ENCODE measurements at places on chromosomes 1 and 21.
A peak's percentile ranks its signal among the peaks of the same experiment; 100 is the strongest.

GRCh38 chr1:13590486-13590885 lies 6.9 kb downstream of the PDPN start:
- ATAC-seq: no peak

- ATAC-seq: no peak
These were observed 9.2 kb downstream of the FCRL3 start for GRCh38 chr1:157691285-157691920.

DNA sequence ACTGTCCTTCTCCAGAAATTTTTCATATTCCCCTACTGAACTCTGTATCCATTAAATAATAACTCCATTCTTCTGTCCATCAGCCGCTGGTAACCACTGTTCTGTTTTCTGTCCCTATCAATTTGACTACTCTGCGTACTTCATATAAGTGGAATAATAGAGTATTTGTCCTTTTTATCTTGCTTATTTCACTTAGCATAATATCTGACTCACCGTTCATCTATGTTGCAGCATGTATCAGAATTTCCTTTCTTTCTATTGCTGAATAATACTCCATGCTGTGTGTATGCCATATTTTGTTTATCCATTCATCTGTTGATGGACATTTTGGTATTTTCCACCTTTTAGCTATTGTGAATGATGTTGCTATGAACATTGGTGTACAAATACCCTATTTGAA lies 71.9 kb downstream of the CEP350 start:
- no peak for ATAC-seq

- no peak for ATAC-seq
These were observed 217.2 kb downstream of the RPS6KC1 start for GRCh38 chr1:213268221-213268620.

DNA sequence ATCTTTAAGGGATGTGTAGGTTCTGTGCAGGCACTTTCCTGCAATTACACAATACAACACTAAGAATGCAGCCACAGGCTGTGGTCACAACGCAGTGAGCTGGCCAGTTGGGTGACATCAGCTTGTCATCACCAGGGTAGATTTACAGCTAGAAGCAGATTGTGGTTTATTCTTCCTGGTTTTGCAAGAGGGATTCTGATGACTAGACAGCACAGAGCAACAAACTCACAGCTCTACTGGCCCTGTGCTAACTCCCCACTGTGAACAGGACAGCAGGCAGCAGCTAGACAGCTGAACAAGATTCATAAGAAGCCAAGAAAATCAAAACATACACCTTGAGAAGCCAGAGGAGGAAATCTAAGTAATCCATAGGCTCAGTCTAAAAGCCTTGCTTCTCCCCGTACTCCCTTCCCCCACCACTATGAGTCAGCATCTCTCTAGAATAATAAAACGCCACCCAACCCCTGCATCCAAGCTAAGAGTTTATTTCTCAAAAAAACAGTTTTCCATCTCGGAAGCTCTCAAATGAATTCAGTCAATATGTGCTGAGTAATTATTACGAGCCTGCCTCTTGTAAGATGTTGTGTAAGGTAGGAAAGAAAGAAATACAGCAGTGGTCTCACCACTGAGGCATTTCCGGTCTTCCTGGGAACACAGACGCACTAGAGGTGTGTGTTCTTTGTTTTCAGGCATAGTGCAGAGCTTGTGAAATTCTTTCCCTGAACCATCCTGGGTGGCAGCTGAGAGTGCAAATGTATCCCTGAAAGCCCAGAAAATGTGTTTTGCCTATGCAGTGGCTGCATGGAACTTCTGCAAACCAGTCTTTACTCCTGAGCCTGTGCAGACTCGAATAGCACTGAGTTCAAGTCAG lies 162.8 kb downstream of the NTPCR start:
- peak; percentile 91 for ATAC-seq

DNA sequence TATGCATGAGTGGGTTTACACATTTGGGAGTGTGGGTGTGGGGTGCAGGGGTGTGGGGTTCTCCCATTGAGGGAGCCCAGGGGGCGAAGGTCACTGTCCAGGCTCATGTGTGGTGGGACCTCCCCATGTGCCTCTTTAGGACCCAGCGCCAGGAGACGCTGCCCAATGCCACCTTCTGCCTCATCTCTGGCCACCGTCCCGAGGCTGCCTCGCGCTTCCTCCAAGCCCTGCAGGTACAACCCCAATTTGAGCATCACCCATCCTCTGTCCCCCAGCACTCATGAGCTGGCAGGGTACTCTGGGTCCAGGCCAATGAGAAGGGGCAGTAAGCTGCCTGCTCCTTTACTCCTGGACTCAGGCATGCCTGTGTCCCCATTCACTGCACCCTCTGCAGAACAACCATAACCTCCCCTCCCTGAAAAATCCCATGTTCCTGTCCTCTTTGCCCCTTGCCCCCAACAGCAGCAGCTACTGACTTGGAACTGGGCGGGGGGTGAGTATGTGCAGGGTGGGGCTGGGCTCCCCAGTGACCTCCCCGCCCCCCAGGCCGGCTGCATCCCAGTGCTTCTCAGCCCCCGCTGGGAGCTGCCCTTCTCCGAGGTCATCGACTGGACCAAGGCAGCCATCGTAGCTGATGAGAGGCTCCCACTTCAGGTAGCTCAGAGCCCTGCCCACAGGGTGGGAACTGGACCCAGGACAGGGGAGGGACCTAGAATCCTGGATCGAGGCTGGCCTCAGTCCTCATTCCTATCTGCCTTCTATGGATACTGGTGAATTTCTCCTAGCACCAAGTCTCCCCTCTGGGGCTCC lies 7.7 kb downstream of the EXTL1 start:
- ATAC-seq: no peak

DNA sequence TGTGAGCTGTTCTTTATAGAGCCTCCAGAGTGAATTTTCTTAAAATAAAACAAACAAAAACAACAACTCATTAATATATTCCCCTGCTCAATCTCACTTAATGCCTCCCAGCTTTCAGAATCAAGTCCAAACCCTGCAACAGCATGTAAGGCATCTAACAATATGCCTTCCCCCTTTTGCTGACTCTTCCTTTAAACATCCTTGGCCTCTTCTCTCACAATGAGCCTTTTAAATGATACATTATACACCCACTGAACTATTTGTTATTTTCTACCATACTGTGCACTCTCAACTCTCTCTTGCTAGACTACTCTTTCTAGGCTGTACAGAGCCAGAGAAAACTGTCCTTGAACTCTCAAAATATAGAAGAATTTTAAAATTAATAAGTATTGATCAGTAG lies 115.2 kb upstream of the SNX7 start:
- no peak for ATAC-seq

GRCh38 chr1:16410803-16411202 lies 26.4 kb downstream of the SPATA21 start:
- ATAC-seq: no peak

All from esophagus mucosa (tissue), 1 donor.